ENCODE measurements at places on chromosomes 12 and 14.

GRCh38 chr14:51609955-51610283 lies 41.8 kb upstream of the FRMD6 start:
- DNase-seq, result peak; percentile 88

GRCh38 chr12:2261708-2262107 lies 208.9 kb downstream of the CACNA1C start:
- DNase-seq, result no peak

GRCh38 chr12:12986775-12987331 lies 13.2 kb downstream of the HEBP1 start:
- DNase-seq, result no peak

DNA sequence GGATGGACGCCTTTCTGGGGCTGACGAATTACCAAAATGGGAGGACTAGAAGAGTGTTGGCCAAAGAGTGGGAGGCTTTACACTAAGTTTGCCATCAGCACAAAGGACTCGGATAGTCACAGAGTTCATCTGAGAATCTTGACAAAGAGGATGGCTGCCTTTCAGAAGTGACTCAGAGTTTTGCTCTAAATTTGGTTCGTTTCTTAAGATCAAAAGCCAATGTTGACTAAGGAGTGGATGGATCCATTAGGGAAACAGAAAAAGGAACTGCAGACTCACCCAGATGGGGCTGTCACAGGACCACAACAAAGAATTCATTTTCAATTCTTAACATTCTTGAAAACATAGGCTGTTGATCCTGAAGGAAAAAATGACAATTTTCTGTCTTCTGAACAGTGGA lies 81.3 kb upstream of the DUSP6 start:
- no peak for DNase-seq

GRCh38 chr12:14935031-14935430 lies 3.3 kb downstream of the ERP27 start:
- no peak for DNase-seq

DNA sequence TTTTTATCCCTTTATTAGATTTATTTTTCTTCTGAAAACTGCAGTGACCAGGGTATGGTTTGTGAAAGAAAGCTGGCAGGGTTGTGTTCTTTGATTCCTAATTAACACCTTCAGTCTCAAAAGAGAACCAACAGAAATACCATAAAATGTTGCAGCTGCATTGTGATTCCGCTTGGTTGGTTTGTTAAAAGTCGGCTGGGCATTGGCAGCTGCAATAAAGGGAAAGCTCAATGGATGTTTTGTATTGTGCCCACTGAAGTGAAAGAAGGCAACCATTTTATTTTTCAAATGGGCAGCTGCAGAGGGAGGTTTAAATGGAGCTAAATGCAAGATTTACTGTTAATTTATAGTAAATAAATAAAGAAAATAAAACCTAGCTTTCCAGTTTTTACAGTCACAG lies 16.7 kb downstream of the LGR5 start:
- no peak for DNase-seq

DNA sequence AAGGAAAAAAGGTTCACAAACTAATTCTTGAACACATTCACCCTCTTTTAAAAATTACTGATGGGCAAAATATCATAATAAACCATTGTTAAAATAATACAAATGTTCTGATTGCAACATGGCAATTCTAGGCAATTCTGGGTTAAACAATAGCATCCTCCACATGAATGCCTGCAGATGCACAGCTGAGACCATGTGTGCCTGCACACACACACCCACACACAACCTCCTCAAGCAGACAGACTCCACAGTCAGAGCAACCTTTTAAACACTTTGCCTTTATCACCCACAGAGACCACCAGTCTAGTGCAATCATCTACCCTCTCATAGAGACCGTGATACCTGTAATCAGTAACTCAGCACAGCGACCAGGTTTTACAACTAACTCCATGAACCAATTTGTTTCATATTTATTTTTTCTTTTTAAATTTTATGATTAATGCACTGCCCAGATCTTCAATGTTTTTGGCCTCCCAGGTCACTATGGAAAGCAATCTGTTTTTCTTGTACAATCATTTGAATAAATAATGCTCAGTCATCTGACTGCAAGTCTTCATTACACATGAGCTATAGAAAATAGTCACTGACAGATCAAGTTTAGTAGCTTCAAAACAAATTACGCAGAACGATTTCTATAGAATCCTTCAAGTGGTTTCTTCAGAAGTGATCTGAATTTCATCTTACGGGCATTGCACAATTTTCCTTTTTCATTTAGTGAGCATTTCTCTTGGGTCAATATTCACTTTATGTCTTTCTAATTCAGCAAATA lies 105.8 kb downstream of the PRKD1 start:
- no peak for DNase-seq

GRCh38 chr14:106037380-106037779 lies 511.0 kb downstream of the TMEM121 start:
- DNase-seq, result no peak

GRCh38 chr12:18966954-18967353 lies 162.6 kb upstream of the PLEKHA5 start:
- DNase-seq, result no peak

DNA sequence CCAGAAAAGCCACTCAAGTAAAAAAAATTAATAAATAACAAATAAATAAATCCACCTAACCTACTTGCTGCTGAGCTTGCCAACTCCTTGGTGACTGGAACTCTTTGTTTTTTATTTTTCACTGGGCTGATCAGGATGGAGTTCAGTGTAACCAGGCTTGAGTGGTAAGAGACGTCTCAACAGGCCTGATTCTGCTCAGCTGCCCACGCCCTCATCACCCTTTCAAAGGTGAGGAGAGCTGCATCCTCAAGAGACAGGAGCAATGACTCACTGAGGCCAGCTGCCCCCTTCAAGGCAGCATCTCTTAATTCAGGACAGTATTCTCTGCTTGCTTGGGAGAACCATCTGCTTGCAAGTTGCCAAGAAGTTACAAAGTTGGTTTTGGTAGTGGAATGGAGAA lies 111.9 kb upstream of the CPM start:
- DNase-seq, result no peak

DNA sequence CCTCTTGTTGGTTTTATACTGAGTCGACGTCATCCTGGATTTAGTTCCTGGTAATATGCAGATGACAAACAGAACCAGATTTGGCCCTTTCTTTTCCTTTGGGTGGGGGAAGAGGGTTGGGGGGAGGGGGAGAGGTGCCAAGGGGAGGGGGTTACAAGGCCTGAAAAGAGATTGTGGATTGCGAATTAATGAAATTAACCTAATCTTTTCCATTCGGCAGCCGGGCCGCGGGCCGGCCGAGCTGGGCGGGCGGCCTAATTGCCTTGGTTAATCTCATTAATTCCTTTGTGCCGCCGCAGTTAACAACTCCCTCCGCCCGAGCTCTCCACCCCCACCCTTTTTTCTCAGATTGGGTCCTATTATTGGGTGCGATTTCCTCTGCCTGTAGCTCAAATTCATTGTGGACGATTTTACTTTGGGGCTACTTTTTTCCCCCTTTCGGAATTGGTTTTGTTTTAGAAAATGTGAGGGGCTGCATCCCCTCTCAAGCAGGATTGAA lies 387 bp upstream of the GSC start:
- peak; percentile 58 for DNase-seq

- no peak for DNase-seq
Measured at GRCh38 chr12:5798242-5799015, 146.6 kb downstream of the ANO2 start.

GRCh38 chr14:63659726-63660125 lies 18.1 kb upstream of the WDR89 start:
- no peak for DNase-seq

GRCh38 chr14:50397390-50398188 lies 908 bp upstream of the CDKL1 start:
- peak; percentile 65 for DNase-seq

- peak; percentile 79 for DNase-seq
Measured at GRCh38 chr14:61537563-61538463, 157.5 kb upstream of the HIF1A start.

- DNase-seq, result no peak
Measured at GRCh38 chr12:120978296-120979219, at the start of gene HNF1A. Gene HNF1A, plus strand, starts transcription at chr12:120978543. Its CDS starts 226 bp downstream, at chr12:120978769.

- DNase-seq, result peak; percentile 46
Measured at GRCh38 chr14:32382704-32383103, 53.6 kb downstream of the AKAP6 start.

- DNase-seq, result peak; percentile 70
Measured at GRCh38 chr14:103185051-103186029, 62.1 kb downstream of the TNFAIP2 start.

DNA sequence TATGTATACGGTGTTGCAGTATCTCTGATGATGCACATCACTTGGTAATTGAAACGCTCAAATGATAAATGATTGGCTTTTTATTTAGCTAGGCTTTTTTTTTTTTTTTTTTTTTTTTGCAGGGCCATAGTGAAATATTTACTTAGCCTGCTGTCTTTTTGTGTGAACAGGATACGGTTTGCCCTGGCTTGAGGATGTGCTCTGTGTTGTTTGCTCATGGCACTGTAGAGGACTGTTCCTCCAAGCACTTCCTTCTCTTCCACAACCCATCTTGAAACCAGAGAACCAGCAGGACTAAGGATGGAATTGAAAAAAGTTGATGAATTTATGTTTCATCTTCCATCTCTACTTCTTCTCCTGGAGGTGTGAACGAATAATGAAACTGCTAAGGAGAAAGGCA lies 15.5 kb upstream of the SSPN start:
- no peak for DNase-seq

DNA sequence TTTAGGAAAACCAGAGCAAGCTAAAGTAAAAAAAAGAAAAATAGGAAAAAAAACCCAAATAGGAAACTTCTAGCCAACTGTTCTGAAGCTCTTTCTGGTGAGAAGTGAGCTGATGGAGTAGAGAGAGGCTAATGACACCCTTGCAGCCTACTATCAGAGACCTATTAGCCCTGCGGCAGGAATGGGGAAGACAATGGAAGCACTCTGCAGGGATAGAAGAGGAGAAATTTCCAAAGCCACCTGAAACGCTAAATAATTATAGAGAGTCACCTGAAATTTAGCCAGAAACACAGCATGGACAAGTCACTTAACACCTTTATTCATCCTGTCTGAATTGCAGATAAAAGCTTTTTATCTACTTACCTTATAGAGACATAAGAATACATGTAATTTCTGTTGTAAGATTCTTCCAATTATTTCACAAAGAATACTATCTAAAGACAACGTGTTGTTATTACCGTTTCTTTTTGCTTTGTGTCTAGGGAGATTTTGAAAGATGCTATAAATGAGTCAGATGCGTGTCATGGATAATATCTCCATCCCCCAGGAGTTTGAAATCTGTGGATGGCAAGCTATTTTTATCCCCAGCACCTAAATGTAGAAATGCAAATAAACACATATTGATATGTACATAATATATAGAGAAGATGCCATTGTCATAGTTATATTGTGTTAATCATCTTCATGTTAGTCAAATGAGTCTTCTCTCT lies 138.6 kb downstream of the TPH2 start:
- peak; percentile 17 for DNase-seq

- no peak for DNase-seq
Measured at GRCh38 chr12:128383357-128383937, 116.5 kb downstream of the TMEM132C start.

DNA sequence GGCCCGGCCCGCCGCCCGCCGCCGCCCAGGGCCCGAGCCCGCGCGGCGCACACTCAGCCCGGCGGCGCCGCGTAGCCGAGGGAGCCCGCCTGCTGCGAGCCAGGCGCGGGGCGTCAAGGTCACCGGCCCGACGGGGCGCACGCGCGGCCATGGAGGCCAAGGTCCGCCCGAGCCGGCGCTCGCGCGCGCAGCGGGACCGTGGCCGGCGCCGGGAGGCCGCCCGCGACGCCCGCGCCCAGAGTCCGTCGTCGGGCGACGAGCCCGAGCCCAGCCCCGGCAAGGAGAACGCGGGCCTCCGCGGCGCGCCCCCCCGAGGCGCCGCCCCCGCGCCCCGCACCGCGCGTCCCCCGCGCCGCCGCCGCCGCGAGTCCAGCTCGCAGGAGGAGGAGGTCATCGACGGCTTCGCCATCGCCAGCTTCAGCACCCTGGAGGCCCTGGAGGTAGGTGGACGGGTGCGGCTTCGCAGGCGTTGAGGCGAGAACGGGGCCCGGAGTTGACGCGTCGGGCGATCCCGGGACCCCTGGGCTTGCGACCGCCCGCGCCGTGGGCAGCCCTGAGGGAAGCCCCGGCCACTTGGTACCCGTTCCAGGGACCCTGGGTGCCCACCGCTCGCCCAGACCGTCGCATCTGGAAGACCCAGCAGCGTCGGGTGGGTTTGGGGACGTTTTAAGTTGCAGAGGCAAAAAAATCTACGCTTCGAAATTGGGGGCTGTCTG lies 629 bp downstream of the FBRSL1 start:
- DNase-seq, result peak; percentile 50
